ENCODE measurements at places on chromosomes 7 and 10.

DNA sequence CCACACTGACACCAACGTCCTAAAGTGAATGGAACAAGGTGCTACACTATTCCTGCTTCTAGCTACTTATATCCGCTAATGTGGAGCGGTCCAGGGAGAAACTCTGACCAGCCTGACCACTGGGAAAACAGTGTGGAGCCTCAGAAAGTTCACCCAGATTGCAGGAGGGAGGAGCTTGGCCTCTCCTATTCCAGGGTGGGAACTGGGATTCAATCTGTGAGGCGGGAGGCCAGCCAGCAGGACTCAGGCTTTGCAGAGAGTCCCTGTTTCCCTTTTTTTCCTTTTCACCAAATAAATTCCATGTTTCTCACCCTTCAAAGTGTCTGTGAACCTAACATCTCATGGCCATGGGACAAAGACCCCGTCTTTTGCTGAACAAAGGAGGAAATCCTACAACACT is 86.4 kb upstream of the SEMA3C start:
- no peak for DNase-seq

DNA sequence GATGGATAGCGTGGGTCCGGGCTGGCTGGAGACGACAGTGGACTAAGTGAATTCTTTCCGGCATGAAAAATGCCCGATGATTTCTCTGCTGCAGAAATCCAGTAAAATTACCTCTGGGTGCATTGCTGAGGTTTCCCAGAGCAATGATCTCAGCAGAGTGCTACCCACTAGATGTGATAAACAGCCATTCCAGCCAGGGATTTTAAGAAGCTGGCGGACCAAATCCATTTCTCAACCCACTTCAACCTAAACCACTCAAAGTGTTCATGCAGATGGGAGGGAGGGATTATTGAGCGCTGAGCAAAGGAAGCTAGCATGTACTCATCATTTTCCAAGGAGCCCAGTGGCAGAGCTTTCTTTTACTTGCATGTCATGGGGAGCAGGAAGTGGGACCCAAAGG is 116.7 kb downstream of the PRKCQ start:
- DNase-seq: no peak

GRCh38 chr7:112113913-112114575 is 92.2 kb downstream of the DOCK4 start:
- DNase-seq: no peak

GRCh38 chr7:156558198-156558597 is 82.4 kb upstream of the RNF32 start:
- peak; percentile 92 for DNase-seq

DNA sequence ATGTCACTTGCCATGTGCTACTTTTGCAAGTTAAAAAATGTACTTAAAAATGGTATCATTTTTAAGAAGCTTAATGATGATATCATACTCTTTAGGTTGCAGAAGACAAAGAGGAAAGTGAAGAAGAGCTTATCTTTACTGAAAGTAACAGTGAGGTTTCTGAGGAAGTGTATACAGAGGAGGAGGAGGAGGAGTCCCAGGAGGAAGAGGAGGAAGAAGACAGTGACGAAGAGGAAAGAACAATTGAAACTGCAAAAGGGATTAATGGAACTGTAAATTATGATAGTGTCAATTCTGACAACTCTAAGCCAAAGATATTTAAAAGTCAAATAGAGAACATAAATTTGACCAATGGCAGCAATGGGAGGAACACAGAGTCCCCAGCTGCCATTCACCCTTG is 6.1 kb downstream of the LMOD2 start:
- DNase-seq: no peak

DNA sequence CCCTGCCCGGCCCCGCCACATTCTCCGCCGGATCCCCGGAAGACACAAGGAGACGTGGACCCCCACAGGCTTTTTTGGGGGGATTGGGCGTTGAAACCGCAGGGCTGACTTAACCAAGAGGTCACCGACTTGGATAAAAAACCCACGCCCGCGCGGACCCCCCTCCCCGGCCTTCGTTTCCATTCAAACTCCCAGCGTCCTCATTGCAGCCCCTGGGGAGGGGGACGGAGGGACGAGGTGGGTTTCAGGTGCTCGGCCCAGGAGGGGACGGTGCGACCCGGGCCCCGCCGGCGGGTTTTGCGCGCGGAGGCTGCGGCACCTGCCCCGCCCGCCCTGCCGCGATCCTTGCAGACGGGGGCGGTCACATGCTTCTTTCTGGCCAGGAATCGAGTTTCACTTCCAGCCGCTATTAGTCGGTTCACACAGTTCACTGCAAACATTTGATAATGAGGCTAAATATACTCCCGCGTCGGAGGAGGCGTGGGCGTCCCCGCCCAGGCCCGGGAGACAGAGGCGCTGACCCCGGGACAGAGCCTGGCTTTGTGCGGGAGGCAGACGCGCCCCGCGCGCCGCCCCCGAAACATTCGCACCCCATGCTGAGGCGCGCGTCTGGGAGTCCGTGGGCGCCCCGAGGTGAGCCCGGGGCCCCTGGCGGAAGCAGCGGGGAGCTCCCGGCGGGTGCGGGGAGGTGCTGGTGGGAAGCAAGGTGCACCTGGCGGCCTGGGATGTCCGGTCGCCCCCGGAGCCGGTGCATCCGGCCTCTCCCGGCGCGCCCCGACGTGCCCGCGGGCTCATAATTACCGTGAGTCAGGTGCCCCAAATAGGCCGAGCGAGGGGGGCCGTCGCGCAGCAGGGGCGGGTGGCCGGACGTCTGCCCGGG is 2.7 kb upstream of the PDGFA start:
- peak; percentile 73 for DNase-seq

GRCh38 chr10:33290321-33291052 is 44.0 kb downstream of the NRP1 start:
- DNase-seq: peak; percentile 75

GRCh38 chr7:12847001-12847400 is 159.6 kb downstream of the ARL4A start:
- no peak for DNase-seq

GRCh38 chr10:105596749-105597148 is 955.7 kb downstream of the SORCS3 start:
- no peak for DNase-seq

DNA sequence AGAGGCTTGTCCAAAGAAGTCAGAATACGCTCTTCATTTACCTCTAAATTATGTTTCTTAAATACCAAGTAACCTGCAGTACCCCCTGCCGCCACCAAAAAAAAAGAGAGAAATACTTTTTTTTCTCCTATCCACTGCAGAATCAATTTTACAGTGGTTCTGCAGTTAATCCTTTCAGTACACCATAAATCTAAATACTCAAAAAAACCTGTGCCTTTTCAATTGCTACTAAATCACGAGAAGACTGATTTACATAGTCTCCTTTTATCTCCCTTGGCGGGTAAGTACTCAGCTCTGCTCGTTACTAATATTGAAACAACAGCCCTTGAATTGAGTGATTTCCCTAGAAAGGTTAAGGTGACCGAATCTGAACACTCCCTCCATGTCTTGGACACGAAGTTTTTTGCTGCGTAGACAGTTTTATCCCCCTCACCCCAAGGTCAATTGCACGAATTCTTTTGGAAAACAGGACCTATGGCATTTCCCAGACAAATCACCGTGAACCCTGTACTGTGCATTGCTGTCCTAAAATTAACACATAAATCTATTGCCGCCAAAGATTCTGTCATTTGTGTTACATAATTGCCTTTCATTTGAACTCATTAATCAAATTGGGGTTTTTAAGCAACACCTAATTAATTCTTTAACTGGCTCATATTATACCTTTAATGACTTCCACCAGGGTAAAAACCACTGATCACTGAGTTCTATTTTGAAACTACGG is 512 bp upstream of the VIM start:
- DNase-seq: peak; percentile 64

DNA sequence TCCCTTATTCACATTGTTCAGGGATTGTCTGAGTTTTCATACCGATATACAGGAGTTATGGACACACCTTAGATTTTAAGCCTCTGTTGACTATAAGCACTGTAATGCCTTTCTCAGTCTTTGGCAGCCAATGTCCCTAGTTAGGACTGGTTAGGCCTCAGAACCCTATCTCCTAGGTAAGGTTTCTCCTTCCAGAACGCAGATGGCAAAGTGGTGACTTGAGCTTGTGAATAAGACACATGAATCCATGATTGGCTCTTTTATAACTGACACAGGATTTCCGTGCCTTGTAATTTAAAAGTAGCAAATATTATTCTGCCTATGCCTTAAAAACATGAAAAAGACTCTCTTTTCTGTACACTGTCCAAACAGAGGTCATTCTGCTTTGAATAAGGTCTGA is 12.5 kb upstream of the RNF148 start:
- DNase-seq: no peak

GRCh38 chr10:33334153-33334804 is at the start of gene NRP1:
TSS of gene NRP1 (minus strand) at chr10:33334667. CDS start at chr10:33334382, 285 bp downstream.
- DNase-seq: peak; percentile 69

DNA sequence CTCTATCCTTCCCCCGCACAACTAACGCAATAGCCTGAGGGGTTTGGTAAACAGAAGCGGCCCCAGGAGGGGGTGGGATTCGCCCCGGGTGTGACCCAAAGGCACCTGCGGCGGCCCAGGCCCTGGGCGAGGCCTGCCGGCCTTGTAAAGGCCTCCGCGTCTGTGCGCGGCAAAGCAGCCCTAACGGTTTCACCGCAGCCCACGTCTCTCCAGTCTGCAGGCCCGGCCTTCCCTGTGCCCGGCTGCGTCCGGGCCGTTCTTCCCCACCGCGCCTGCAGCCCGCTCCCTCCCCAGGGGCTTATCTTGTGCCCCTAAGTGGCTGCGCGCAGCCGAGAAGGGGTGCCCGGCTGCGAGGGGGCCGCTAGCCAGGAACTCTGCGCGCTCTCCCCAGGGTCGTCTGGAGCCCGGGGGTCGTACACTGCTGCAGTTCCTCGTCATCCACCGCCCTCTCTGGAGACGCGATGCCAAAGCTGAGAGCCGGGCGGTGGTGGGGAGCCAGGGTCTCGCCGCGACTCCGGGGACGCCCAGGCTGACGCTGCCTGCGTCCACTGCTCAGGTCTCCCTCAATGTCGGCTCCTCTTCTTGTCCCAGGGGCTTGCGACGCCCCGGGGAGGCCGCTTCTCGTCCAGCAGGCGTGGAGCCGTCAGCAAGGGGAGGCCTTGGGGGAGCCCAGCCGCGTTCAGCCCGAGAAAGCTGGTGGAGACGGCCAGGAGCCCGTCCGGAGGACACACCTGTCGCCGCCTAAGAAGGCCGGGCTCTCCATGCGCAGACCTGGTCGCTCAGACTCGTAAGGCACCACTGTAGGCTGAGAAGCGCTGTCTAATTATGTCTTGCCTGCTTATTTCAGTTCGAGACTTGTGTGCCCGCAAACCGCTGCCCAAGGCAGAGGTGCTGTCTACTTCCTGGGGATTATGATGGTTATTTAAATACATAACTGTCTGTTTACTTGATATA is 132.3 kb downstream of the SPAG6 start:
- DNase-seq: no peak

DNA sequence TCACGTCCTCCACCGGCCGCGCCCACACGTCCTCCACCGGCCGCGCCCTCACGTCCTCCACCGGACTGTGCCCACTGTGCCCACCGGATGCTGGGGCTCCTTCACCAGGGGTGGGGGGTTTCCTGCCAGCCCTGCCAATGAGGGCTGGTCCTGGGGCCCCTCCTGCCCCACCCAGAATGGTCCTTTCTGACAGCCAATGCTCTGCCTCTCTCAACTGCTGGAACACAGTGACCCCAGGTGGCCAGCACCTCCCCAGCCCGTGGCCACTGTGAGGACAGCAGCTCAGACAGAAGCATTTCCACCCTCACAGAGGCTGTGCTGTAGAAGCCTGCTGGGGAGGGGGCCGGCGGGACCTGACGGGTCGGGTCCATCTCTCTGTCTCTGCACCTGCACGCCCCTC is 90.1 kb upstream of the DNAAF5 start:
- DNase-seq: peak; percentile 62

DNA sequence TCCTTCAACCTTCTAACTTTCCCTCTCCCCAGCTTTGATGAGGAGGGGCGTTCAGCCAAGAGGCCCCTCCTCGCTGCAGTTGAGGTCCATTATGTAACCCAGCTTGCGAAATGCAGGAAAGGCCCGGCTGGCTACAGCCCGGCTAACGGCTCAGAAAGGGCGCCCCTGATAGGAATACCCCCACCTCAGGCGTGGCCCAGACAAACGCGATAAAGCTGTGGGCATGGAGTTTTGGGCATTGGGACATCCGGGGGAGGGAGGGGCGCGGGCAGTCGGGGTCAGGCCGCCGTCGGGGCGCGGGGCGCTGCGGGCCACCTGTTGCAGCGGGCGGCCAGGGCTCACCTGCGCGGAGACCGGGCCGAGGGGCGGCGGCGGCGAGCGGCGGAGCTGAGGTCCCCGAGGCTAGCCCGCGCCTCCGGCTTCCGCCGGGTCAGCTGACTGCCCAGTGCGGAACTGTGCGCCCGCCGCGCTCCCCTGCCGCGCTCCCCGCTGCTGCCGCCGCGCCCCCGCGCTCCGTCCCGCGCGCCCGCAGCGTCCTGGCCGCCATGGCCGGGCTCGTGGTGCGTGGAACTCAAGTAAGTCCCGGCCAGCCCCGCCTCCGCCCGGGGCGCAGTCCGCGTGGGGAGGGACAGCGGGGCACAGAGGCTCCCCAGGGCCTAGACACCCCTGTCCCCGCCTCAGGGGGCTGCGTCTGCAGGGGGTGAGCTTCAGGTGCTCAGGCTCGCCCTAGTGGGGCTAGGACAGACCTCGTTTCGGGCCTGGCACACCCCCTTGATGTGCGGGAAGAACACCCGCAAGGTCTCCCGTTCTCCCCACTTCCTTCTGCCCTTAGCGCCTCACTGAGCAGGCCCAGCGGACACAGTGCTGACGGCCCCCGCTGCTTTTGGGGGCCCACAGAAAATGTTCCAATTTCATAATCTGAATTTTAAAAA is at the start of gene LRMDA:
LRMDA (plus strand) TSS at position 445 of the 932 bp plus-strand sequence.
- DNase-seq: peak; percentile 32

DNA sequence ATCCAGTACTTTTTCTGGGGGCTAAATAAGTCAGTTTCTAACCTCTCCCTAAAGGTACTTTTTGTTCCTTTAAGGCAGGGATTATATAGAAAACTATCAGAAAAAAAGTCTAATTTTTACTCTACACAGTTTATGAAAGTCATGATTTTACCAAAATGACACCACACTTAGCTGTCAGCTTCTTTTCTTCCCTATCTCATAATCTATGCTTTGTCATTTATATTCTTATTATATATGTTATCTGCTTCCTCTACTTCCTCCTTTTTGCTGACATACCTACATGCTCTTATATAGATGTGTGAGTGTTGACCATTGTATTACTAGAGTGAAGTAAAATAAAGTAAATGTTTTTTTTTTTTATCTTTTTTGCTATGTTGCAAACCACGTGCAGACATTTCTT is 203.9 kb upstream of the CHRM2 start:
- DNase-seq: no peak

- DNase-seq: no peak
Observed at GRCh38 chr7:33710608-33711007, 194.7 kb upstream of the BMPER start.

GRCh38 chr10:128027822-128028507 is 98.3 kb downstream of the MKI67 start:
- no peak for DNase-seq

Data from Caki2 (cell line).